Mesothelial cell of epicardium (in vitro differentiated cells): ENCODE measurements at places on chromosomes 5 and 9. TPM values are rescaled to one million over a fixed set of nuclear protein-coding genes. Genes with fewer than 3 reads are reported as not detected.

The FSTL4 gene
- total RNA-seq, result 9.7 to 14.3 TPM (median 11.5 TPM) in 3 replicates

GRCh38 chr9:111969061-111969460 is 72.4 kb downstream of the UGCG start:
- no peak overlapping the region for H3K4me3 ChIP-seq
- no peaks in the 10 kb centered on the region for H3K36me3 ChIP-seq
- H3K27me3 ChIP-seq, result no peaks in the 10 kb centered on the region
- DNase-seq, result no peak

The DMRTA1 gene
- total RNA-seq, result 1.5 to 1.6 TPM (median 1.6 TPM) in 3 replicates

- peaks cover 23% of the 10 kb centered on the region for H3K4me1 ChIP-seq
- peaks cover 8% of the 10 kb centered on the region for H3K36me3 ChIP-seq
- H3K27me3 ChIP-seq, result no peaks in the 10 kb centered on the region
Observed at GRCh38 chr5:43634621-43635020, 31.6 kb downstream of the NNT start.

DNA sequence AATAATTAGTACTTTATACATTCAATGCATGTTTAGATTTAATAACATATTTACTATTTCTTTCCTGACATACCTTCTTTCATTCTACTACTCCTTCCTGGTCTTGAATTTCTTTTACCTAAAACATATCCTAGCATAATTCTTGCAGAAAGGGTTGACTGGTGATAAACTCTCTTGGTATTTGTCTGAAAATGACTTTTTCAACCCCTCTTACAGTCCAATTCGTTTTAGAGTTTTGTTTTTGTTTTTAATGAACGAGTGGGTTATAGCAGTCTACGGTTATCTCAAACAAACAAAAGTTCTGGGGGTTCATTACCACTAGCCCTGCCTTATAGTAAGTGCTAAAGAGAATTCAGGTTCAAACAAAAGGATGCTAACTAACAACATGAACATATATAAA is 69.6 kb upstream of the ALDH1B1 start:
- H3K4me3 ChIP-seq, result no peak overlapping the region
- peaks cover 1% of the 10 kb centered on the region for H3K27me3 ChIP-seq
- peaks cover 13% of the 10 kb centered on the region for H3K4me1 ChIP-seq
- H3K27ac ChIP-seq, result no peak overlapping the region

The SIT1 gene
- not detected in 3 replicates for total RNA-seq

GRCh38 chr5:177109810-177110209 is 23.1 kb downstream of the FGFR4 start:
- H3K27me3 ChIP-seq, result no peaks in the 10 kb centered on the region
- H3K36me3 ChIP-seq, result no peaks in the 10 kb centered on the region
- H3K4me1 ChIP-seq, result peaks cover 2% of the 10 kb centered on the region
- DNase-seq, result no peak
